ENCODE measurements at places on chromosomes 3 and 15.

GRCh38 chr15:68794863-68795262 is 25.8 kb downstream of the ANP32A start:
- no peak for DNase-seq

DNA sequence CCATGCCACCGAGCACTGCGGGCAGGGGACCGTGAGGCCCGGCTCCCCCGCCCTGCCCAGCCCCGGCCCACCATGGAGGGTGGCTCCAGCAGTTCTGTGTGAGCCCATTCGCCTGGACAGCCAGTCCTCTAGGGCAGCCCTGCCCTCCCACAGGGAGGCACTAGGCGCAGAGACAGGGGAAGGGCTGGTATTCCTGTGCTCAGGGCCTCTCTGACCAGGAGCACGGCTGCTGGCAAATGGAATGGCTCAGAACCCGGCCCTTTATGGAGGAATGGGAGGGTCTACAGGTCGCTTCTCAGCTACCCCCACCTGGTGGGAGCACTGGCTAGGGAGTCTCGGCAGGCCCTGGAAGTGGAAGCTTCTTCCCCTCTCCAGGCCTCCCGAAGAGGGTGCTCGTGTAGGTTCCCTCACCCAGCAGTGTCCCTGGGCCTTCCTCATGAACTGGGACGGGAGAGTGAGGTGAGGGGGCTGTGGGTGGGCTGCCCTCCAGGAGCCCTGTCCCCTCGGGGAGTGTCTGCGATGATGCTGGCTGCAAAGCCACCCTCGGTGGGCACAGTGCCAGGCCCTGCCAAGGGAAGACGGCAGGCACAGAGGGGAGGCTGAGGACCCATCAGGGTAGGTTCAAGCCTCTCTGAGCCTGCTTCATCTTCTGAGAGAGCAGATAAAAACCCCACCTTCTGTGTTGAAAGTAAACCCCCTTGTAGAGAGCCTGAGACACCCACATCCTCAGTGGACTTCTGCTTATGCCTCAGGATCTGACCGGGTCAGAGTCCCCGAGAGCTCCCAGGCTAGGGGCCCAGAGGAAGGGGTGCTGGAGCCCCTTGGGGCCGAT is 1.5 kb downstream of the MELTF start:
- DNase-seq = no peak

- DNase-seq = no peak
These were observed 195.6 kb downstream of the TCF12 start for GRCh38 chr15:57114070-57114469.

- no peak for DNase-seq
These were observed 550.6 kb upstream of the NECTIN3 start for GRCh38 chr3:110521019-110521418.

- no peak for DNase-seq
These were observed 61.9 kb downstream of the WHAMM start for GRCh38 chr15:82871358-82871757.

- no peak for DNase-seq
These were observed 54.6 kb downstream of the SPRED1 start for GRCh38 chr15:38307251-38307650.

- DNase-seq = no peak
These were observed 18.0 kb downstream of the TNFAIP8L3 start for GRCh38 chr15:51076524-51077220.

DNA sequence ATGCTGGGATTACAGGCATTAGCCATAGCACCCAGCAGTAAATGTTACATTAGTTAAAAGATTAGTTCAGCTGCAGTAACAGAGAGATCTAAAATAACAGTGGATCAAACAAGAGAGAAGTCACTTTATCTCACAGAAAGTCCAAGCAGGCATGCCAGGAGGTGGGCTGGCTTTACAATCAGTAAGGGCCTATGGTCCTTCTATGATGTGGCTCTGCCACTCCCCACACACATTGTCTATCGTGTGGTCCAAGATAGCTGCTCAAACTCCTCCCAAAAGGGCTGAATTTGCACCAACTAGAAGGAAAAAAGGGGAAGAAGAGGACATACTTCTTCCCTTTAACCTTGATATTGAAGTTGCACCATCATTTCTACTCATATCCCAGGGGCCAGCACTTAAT is 4.6 kb upstream of the RUVBL1 start:
- no peak for DNase-seq

DNA sequence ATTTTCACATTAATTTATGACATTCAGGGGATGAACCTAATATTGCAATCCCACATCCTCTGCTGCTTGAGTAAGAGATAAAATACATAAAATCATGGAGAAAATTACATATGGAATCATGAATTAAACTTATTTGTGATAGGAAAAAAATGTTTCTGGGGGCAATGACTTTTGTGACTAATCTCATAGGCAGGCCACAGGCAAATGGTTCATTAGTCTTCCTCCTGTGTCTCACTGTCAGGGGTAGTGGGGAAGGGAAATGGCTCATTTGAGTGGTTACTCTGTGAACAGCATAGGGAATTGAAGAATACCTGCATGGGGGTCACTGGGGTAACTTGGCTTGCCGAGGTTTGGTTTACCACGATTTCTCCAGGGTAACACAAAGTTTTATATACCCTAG is 72.0 kb downstream of the TFG start:
- DNase-seq = no peak

DNA sequence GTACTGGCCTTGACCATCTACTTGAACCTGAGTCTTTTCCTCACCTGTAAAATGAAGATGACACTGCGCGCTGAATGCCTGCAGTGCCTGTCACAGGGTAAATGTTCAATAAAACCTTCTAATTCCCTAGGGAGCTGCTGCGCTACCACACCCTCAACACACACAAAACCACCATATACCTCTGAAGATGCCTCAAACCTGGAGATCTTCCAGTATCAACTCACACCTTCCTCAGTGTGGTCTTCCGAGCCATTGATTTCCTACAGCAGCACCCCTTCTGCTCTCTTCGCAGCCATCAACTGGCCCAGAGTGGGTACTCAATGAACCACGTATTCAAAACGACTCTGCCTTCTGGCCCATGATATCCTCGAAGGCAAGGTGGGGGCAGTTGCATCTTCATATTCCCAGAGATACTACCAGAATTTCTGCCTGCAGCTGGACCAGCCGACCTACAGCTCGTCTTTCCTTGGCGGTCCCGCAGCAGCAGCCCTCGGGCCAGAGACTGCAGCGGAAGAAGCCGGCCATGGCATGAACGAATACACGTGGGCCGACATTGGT is 695 bp downstream of the RPL32 start:
- no peak for DNase-seq

- DNase-seq = peak; percentile 10
These were observed 119.0 kb upstream of the MEF2A start for GRCh38 chr15:99446565-99447496.

DNA sequence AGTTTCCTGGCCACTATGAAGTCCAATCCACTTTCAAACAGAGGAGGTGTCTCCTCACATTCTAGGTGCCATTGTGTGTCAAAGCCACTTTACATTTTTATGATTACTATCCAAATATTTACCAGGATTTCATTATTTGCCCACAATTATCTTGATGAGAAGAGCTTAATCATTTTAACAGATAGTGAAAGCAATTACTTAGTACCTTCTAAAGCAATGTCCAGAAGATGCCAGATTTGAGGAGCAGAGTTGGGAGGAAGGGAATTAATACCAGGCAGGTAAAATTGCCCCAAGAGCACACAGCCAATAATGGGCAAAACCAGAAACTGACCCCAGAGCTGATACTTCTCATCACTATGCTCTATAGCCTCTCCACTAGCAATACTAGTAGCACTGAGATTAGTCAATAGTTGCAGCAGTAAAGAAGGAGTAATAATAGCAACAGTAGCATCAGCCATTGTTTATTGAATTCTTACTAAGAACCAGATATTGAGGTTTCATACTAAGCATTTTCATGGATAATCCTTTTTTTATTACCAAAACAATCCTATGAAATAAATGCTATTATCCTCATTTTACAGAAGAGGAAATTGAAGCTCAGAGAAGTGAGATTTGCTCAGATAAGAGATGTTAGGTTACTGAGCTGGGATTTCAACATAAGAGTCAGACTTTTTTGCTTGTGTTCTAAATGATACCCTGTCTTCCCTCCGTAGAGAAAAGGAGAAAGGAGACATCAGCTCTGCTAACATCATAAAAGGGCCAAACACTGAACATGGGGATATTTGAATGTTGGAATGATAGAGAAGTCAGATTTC is 509.3 kb upstream of the CFAP20DC start:
- DNase-seq = no peak

DNA sequence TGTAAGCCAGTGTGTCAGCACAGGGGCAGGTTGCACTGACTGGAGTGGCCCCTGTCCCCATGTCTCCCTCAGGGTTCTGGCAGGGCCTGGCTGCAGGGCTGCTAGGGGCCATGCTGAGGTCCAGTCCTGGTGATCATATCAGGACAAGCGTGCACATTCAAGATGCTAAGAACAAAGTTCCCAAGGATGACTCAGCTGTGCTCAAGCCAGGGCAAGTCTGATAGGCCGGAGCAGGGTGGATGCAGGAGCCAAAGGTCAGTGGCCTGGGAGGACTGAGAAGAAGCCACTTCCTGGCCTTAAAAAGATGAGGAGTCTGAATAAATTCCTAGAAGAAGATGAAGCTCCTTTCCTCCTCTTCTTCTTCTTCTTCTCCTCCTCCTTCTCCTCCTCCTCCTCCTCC is 353.2 kb downstream of the AGBL1 start:
- DNase-seq = no peak

DNA sequence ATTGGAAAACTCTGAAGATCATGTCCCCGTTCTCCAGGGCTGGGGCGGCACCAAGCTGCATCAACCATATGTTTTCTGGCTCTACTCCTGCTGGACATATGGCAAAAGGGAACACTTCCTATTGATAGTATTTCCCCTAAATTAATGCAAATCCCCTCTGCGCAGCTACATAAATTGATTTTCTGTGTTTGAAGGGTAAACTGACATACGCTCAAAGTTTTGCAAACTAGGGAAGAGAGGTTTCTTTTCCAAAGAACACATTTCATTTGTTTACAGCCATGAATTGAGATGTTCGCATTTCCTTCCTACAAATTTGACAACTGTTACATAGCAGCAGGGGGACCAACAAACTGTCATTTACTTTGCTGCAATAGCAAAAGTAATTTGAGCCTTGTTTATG is 35.9 kb downstream of the CTXND1 start:
- DNase-seq = no peak

- no peak for DNase-seq
These were observed 1.1 kb upstream of the ACTR8 start for GRCh38 chr3:53883008-53883407.

GRCh38 chr3:193942516-193943055 is 193.4 kb upstream of the HES1 start:
- no peak for DNase-seq

DNA sequence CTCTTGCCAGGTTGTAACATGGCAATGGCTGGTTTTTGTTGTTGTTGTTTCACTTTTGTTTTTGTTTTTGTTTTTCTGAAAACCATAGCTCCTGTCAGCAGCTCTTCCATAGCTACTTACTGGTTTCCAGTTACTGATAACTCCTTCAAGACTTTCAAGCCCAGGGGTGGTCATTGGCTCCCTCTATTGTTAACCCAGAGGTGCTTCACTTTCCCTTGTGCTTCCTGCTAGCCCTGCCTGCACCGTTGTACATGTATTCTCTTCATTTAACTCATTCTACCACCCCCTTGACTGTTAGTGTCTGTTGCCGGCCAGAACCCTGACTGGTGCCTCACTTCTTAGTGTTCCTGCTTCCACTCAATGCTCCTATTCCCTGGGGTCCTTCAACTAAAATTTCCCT is 4.2 kb upstream of the TRAT1 start:
- no peak for DNase-seq

- DNase-seq = no peak
These were observed 68.9 kb upstream of the PCSK6 start for GRCh38 chr15:101558221-101558941.

GRCh38 chr3:98741121-98741716 is 21.9 kb upstream of the ST3GAL6 start:
- DNase-seq = no peak

- no peak for DNase-seq
These were observed 61.0 kb downstream of the C3orf80 start for GRCh38 chr3:160286231-160286630.

DNA sequence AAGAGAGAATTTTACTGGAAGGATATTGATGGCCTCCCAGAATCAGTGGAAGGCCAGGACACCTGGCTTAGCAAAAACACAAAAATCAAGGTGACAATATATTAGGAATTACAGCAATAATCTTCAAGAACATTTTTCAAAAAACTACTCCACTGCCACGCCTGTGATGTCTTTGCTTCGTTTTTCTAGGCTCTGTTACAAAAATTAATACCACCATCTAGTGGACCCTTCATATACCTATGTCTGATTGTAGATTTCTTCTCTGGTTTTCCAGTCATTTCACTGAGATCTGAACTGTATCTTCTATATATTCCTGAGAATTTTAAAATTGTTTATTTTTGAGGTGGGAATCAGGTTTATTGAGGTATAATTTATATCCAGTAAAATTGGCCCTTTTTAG is 5.6 kb upstream of the SLC33A1 start:
- DNase-seq = no peak

DNA sequence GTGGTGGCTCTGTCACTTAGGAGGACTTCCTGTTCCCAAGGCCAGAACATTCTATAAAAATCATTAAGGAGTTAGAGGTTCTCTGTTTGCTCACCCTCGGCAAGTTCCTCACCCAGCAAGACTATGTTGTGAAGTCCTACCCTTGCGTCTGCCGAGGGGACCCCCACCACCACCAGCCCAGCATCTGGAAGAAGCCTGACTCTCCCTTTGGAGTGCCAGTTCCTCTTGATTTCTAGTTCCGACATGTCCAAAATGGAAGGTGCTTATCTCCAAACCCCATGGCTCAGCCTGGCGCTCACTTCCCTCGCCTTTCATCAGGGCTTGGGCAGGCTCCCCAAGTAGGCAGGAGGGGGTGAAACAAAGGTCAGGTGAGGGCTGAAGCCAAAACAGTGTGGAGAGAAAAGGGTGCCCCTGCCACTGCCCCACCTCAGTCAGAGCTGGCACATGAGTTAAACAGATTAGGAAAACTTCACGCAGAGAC is 41.0 kb downstream of the BHLHE40 start:
- no peak for DNase-seq

DNA sequence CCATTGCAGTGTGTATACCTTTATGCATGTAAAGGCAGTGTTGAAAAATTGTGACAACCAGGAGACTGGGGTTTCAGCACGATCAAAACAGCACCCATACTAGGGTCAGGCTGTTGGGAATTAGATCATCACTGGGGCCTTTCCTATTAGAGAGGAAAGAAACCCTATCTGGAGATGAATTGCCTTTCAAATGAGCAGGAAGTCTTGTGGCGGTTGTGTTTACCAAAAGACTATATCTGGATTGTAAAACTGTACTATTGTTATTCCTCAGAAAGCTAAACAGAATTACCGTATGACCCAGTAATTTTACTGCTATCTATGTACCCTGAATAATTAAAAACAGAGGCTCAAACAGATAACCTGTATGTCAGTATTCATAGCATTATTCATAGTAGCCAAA is 10.1 kb downstream of the UBE2E1 start:
- DNase-seq = no peak

DNA sequence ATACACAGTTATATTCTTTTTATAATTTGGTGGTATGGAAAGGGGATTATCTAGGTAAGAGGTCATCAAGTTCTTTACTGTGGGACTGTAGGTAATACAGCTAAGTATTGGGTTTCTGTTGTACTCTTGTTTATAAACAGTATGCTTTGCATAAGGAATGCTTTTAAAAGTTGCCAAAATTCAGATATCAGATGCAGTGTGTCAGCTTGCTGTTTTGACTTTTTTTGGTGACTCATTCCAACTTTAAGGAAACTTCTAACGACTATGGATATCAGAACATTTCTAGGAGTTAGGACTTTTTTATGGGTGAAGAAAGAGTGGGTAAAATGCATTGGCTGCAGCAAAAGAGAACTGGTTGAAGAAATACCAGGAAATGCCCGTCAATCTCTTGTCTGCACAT is 2.8 kb downstream of the SCAANT1 start:
- no peak for DNase-seq

GRCh38 chr15:63523306-63523990 is 19.1 kb downstream of the USP3 start:
- no peak for DNase-seq
